GM23248 (cell line): ENCODE measurements at places on chromosomes 5 and 9. TPM values are rescaled to one million over a fixed set of nuclear protein-coding genes. Genes with fewer than 3 reads are reported as not detected.

- no peak for DNase-seq
These were observed 16.6 kb downstream of the MAP1B start for GRCh38 chr5:72123764-72124376.

GRCh38 chr5:19577882-19578281, 410.1 kb downstream of the CDH18 start:
- no peak for DNase-seq

GRCh38 chr5:169426784-169427183, 125.8 kb upstream of the SLIT3 start:
- DNase-seq, result no peak

GRCh38 chr9:91282292-91282691, 79.4 kb downstream of the AUH start:
- peak; percentile 70 for DNase-seq

The STKLD1 gene
- polyA plus RNA-seq, result 0.38 and 1.5 TPM in 2 replicates

DNA sequence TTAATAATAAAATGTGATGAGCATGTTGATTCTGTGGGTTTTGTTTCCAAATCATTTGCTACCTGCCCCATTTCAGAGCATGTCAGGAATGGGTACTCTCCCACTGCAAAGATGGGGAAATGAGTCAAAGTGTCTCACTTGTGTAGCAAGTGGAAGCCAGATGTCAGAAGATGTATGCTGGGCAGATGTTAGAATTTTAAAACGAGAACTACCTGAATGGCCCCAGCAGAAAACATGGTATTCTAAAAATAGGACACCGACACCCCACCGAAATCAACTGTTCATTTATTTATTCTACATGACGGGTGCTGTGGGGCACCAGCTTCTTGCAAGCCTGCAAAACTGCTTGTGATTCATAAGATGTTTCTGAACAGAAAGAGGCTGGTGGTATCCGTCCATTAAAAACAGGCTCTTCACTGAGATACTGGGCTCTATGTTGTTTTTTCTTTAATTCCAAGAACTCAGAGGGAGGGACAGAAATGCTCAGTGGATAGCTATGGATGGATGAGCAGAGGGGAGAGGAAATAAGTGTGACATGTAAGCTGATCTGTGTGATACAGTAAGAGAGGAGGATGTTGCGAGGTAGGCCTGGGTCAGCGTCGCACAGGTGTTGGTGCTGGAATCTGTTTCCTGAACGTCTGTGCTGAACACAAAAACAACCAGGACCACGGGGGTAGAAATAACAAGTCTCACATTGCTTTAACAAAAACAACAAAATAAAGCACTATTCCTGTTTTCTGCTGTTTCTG, 157.2 kb downstream of the EFNA5 start:
- DNase-seq, result no peak

- DNase-seq, result peak; percentile 74
These were observed 98.9 kb downstream of the CSNK1G3 start for GRCh38 chr5:123610665-123611405.

DNA sequence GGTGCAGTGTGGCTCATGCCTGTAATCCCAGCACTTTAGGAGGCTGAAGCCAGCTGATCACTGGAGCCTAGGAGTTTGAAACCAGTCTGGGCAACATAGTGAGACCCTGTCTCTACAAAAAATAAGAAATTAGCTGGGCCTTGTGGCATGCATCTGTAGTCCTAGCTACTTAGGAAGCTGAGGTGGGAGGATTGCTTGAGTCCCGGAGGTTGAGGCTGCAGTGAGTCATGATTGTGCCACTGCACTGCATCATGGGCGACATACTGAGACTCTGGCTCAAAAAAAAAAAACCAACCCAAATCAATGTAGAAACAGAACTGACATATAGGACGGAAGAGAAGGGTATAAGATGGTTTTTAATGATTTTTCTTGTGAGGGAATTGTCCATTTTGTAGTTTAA, 27.7 kb downstream of the G3BP1 start:
- peak; percentile 58 for DNase-seq

GRCh38 chr5:175141421-175141820, 302.6 kb downstream of the DRD1 start:
- no peak for DNase-seq

DNA sequence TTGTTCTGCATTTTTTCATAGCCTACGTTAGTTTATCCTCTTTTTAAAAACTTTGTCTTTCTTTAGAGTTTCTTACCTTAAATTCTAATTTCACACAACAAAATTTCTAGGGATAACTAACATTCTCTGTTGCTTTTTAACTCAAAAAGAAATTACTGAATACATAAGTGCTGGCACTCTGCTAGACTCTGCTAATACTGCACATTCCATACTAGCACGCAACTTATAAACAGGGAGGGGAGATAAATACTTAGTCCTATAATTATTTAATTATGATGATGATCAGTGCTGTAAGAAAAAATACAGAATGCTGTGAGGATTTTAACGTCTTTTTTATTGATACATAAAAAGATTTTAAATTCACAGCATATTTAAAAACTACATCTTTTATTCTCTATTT, 25.1 kb downstream of the RNF145 start:
- peak; percentile 50 for DNase-seq

GRCh38 chr5:2688586-2688985, 62.9 kb downstream of the IRX2 start:
- DNase-seq, result no peak

DNA sequence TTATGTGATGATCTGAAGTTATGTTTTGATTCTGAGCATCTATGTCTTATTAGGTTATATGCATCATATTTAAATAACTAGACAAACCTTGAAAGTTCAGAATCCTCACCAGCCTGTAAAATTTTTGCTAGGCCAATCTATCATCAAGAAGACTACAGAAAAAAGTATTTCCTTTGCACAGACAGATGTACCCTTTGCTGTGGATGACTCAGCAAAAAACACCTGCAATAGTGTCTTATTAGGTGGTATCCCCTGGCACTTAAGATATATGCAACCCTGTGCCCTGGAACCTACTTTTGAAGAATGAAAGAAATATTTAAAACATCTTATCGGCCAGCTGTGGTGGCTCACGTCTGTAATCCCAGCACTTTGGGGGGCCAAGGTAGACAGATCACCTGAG, 130.6 kb downstream of the SLF1 start:
- no peak for DNase-seq

The TUSC1 gene
- 12.7 and 14.9 TPM in 2 replicates for polyA plus RNA-seq

DNA sequence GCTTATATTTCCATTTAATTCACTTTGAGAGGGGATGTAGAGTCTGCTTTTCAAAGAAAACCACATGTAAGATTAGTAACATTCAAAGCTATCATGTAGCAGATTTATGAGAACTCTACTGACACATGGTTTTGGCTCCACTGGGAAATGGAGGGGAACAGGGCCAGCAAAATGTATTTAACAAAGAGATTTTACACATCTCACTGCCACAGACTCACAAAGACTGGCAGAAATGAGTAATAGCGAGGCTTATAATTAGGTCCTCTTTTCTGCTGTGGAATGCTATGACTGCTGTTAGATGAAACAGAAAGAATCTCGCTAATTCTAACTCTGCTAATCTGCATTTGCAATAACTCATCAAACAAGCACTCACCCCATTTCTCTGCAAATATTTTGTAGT, 4.5 kb downstream of the DAP start:
- peak; percentile 81 for DNase-seq

DNA sequence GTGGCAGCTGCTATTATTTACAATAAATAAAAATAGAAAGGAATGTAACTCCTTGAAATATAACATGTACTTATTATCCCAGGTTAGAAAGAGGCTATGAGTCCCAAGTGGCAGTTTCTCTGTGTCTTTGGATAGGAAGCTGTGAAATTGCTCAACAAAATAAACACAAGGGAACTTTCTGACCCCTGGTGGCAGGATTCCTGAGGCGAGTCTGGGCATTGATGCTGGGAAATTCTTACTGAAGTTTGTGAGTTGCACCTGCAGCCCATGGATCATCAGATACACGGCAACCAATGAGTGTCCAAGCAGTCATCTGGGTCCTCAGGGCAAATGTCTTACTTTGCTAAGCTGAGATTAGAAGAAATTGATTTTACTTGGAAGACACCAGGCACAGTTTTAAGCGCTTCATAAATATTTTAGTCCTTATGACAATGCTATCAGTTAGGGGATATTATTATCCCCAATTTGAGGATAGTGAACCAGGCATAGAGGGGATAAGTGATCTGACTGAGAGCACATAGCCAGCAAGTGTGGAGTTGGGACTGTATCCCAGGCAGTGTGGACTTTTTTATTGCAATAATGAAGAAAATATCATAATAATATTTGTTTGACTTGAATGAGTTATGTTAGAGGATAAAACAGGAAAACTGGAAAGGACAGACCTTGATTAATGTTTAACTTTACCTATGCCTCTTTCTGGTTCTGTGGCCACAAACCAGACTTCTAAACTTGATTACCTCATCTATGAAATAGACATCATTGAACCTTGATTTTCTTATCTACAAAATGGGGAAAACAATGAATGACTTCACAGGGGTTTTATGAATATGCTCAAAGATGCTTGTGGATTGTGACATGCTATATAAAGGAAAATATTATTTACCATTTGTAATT, 265.5 kb upstream of the ADAMTSL1 start:
- DNase-seq, result peak; percentile 64

The PCDHB7 gene
- 0.51 and 0.52 TPM in 2 replicates for polyA plus RNA-seq

DNA sequence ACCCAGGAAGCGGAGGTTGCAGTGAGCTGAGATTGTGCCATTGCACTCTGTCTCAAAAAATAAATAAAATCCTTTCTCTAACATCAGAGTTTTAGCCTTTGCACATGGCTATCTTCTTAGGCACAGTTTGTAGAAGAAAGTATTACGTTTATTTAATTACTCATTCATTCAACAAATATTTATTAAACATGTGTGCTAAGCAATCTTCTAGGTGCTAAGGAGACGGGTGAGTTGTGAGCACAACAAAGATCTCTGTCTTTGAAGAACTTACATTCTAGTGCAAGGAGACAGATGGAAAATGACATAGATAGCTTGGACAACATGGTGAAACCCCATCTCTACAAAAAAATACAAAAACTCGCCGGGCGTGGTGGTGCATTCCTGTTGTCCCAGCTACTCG, 122.3 kb upstream of the MYO10 start:
- no peak for DNase-seq

GRCh38 chr5:151758141-151758429, 346 bp downstream of the ATOX1 start:
- no peak for DNase-seq

DNA sequence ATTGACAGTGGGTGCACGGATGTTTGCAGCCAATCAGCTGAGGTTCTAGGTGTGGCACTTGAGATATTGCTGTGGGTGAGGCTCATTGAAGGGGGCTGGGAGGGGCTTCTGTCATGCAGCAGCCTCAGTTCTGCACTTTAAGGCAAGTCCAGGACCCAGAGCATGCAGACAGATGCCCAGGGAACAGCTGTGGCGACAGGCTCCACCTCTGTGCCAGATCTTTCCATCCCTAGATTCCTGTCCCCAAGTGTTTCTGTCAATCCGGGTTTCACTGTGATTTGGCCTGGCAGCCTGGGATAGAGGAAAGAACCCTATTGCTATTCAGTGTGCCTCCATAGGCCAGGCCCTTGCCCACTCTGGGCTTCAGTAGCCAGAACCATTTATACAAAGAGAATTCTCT, 20.8 kb upstream of the CERCAM start:
- no peak for DNase-seq

- peak; percentile 78 for DNase-seq
These were observed 759.5 kb downstream of the TAF11L14 start for GRCh38 chr5:18393565-18394442.

- no peak for DNase-seq
These were observed 180.9 kb upstream of the ANKRD55 start for GRCh38 chr5:56414066-56414465.

GRCh38 chr5:152593388-152593787, 188.3 kb upstream of the NMUR2 start:
- no peak for DNase-seq

The INSL4 gene
- polyA plus RNA-seq, result not detected in 2 replicates

GRCh38 chr9:12461763-12462460, 231.3 kb upstream of the TYRP1 start:
- DNase-seq, result no peak

The PCDHB14 gene
- 1.7 and 2.1 TPM in 2 replicates for polyA plus RNA-seq

GRCh38 chr5:81070571-81071255, 110.5 kb downstream of the RASGRF2 start:
- no peak for DNase-seq

DNA sequence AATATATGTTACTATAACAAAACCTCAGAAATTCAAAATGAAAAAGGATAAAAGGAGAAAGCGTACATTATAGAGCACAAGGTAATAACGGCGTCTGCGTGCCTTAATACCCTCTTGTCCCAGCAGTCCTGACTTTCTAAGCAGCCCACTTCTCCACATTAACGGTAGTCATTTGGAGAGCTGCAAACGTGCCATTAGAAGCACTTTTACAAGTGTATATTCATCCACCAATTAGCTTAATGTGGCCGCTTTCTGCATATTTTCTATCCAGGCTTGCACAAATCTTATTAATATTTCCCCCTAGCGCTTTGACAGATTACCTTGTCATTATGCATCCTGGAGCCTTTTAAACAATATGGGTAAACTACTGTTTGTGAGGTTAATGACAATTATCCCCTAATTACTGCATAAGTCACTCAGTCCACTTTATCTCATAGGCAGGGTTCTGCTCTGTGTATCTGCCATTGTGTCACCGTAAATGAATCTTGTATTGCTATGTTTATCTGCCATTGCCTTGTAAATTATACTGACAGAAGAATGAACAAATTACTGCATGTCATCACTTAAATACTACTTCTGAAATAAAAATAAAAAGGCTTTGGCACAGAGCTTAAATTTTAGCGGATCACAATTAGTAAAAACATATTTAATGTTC, 421.3 kb downstream of the BNC2 start:
- no peak for DNase-seq

DNA sequence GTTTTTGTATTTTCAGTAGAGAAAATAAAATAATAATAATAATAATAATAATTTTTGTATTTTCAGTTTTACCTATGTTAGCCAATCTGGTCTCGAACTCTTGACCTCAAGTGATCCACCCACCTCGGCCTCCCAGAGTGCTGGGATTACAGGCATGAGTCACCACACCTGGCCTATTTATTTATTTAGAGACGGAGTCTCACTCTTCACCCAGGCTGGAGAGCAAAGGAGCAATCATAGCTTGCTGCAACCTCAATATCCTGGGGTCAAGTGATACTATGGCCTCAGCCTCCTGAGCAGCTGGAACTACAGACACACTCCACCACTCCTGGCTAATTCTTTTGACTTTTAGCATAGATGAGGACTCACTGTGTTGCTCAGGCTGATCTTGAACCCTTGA, 167.5 kb downstream of the TLE1 start:
- no peak for DNase-seq

The PROB1 gene
- polyA plus RNA-seq, result 0.55 and 0.63 TPM in 2 replicates

DNA sequence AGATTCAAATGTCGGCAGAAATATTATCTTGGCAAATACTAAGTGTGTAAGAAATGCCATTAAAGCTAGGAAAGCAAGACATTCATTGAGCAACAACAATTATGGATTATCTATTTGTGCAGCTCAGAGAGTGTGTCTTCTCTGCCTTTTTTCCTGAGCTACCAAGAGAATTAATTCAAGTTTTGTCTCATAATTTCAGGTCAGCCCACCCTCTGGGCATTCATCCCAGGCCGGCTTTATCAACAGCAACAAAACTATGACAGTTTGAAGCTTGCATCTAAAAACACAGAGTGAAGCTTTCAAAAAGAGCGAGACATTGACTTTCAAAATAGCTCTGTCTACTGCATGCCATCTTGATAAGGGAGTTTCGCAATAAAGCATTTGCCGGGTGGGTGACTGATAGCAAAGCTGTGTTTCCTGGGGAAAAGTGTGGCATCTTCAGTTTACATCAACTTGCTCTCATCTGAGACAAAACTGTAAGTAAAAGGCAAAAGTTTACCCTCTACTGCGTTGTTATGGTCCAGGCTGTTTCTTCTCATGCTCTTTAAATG, 182.4 kb downstream of the IRX1 start:
- DNase-seq, result no peak

The OTP gene
- polyA plus RNA-seq, result not detected in 2 replicates

GRCh38 chr5:115543365-115544042, 1.1 kb downstream of the FEM1C start:
- peak; percentile 77 for DNase-seq
